Stimulated activated CD4-positive, alpha-beta T cell treated with anti-CD3 and anti-CD28 coated beads, Interleukin-12 subunit alpha, Interleukin-12 subunit beta, amount 100 ng/mL, for 4 hours (primary cell): ENCODE measurements at places on chromosomes 16 and 17.

DNA sequence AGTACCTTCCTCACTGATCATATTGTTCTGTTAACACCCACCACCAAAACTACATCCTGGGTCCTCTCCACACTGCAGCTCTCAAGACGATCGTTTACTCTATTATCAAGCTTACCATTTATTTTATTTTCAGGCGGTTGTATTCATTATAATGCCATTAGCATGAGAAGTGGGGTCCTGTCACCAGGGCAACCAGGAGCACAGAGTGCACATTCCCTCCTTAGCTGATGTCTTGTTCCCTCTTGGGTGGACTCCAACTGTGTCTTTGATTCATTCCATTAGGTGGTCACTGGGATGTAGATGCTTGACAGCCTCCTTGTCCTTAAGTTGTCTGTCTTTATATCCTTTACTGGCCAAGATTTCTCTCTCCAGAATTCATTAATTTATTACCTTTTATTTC, 965.9 kb upstream of the EEF2KMT start:
- DNase-seq: no peak

- DNase-seq: no peak
Measured at GRCh38 chr17:49280061-49280460, 49.5 kb upstream of the PHOSPHO1 start.

DNA sequence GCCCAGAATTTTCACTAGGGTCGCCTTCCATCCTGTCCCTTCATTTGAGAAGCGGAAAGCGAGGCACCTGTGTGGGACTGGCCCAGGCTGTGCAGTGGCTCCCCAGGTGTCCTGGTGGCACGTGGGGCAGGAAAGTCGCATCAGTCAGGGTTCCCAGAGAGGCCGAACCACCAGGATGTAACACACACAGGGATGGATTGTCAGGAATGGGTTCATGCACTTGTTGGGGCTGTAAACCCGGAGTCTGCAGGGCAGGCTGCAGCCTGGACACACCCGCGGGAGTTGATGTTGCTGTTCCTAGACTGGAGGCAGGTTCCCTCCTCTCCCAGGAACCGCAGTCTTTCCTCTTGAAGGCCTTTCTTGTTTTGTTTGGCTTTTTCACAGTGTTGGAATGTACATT, 30.7 kb upstream of the RPTOR start:
- DNase-seq: no peak

GRCh38 chr16:280005-280460, 358 bp upstream of the ARHGDIG start:
- no peak for DNase-seq

DNA sequence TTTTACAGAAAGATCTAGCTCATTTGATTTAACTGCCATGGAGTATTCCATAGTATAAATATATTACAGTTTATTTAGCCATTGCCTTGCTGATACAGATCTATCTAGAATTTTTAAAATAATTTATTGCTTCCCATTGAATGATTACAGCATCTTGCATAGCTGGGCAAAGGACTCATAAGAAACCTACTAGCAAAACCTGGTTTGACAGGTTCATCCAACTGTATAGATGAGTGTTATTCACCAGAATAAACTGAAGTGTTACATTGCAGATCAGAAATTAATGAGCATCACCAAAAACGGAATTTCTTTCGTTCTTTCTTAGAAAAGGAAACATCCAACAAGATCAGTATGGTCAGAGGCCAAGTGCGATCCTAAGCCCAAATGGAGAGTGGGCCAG, 202.2 kb upstream of the CACNG5 start:
- no peak for DNase-seq

DNA sequence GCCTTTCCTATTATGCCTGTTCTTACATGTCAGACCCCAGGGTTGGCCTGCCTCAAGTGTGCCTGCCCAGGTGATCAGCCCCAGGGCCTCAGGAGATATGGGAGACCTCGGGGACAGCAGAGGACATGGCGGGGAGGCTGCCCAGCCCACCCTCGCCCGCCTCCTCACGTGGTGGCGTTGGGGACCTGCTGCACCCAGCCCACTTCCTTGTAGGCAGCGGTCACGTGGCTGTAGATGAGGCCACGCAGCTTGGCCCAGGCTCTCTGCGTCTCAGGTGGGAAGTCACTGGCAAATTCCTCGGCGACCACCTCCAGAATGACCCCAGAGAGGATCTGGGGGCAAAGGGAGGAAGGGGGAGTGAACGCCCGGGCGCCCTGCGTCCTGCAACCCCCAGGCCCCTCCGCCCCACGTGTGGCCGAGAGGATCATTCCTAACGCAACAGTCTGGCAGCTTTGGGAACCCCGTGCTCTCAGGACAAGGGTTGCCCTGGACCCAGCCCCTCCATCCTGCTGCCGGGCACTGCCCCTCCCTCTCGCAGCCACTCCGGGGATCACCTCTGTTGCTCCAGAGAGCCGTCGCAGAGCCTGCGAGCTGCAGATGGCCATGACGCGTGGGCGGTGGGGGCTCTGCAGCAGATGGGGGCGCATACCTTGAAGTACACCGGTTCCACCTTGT, 6.6 kb downstream of the CYGB start:
- DNase-seq: no peak

DNA sequence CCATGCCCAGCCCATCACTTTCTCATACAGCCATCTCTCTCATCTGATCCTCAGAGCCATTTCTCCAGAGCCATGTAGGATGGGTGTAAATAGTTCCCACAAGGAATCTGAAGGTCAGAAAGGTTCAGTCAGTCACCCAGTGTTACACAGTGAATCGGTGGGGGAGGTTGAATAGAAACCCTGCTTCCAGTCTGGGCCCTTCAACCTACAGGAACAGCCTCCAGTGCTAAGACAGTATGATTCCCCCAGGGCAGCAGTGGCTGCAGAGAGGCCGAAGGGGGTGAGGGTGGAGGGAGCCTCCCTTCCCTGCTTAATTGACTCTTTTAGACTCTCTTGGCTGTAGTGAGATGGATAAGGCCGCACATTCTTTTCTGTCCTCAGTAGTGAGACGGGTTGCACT, 3.6 kb downstream of the WNT9B start:
- DNase-seq: no peak

GRCh38 chr17:28488533-28489276, 15.3 kb downstream of the SLC13A2 start:
- no peak for DNase-seq

GRCh38 chr17:68432086-68432864, 25.0 kb downstream of the WIPI1 start:
- no peak for DNase-seq

- DNase-seq: no peak
Measured at GRCh38 chr17:34706029-34706428, 126.6 kb downstream of the TMEM132E start.

- no peak for DNase-seq
Measured at GRCh38 chr16:31362476-31363405, 7.8 kb downstream of the ITGAX start.

- no peak for DNase-seq
Measured at GRCh38 chr17:78361225-78361701, 1.4 kb upstream of the SOCS3 start.

- no peak for DNase-seq
Measured at GRCh38 chr17:40932608-40933007, 4.8 kb downstream of the KRT23 start.
